Stimulated activated CD4-positive, alpha-beta T cell treated with anti-CD3 and anti-CD28 coated beads, Interleukin-4, amount 100 ng/mL, for 1 hour (primary cell): ENCODE measurements at places on chromosomes 3 and 15.
A peak's percentile ranks its signal among the peaks of the same experiment; 100 is the strongest.

- no peak for DNase-seq
Measured at GRCh38 chr3:99021466-99021865, 120.0 kb upstream of the DCBLD2 start.

- no peak for DNase-seq
Measured at GRCh38 chr3:117399311-117400078, 689.9 kb downstream of the TUSC7 start.

DNA sequence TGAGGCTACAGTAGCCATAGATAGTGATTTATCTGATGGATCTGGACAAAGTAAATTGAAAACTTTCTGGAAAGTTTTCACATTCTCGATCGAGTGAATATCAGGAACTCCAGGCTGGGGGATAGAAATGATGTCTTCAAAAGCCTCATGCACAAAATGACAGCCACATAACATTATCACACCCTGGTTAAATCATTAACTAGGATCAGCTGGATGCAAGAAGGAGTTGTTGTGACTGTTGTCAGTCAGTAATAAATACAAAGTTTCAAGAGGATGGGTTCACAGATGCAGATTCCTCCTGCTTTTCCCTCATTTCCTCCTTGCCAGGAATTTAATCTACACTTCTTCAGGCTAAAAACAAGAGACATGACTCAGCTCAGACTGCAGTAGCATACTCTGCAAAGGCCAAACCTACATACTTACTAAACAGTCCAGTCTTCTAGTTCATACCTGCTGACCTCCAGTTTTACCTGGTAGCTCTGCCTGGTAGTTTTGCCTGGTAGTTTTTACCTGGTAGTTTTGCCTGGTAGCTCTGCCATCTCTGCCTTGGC, 40.9 kb downstream of the C2CD4A start:
- DNase-seq, result no peak

- no peak for DNase-seq
Measured at GRCh38 chr3:113533534-113533892, 1.2 kb downstream of the SIDT1 start.

- peak; percentile 56 for DNase-seq
Measured at GRCh38 chr3:71504250-71505036, 79.1 kb downstream of the FOXP1 start.

GRCh38 chr15:84914909-84915605, 30.6 kb downstream of the SLC28A1 start:
- DNase-seq, result peak; percentile 25

DNA sequence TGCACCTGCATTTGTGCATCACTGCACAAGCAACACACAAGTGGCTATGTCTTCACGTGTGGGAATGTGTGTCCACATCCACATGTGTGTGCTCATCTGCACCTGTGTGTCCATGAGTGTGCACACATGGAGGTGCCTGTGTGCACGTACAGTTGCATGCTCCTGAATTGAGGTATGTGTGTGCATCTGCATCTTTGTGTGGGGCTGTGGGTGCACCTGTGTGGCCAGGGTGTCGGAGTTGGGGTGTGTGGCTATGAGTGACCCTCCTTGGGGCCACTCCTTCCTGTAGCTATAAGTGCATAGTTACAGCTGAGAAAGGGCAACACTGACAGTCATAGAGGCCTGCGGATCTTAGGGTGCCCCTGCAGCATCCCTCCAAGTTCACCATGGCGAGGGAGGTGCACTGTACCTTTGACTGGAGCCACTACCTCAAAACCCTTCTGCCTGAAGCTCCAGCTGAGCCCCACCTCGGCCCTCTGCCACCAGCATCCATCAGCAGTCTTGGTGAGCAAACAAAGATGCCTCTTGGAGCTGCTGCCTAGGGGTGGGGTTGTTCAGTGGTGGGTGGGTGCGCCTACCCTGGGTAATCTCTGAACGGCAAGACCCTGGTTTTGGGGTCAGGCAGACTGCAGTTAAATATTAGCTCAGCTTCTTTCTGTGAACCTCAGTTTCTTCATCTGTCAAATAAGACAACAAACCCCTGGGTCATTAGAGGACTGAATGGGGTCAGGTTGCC, 5.2 kb upstream of the HHATL start:
- no peak for DNase-seq

GRCh38 chr3:31752305-31753049, 219.8 kb downstream of the STT3B start:
- DNase-seq, result no peak

DNA sequence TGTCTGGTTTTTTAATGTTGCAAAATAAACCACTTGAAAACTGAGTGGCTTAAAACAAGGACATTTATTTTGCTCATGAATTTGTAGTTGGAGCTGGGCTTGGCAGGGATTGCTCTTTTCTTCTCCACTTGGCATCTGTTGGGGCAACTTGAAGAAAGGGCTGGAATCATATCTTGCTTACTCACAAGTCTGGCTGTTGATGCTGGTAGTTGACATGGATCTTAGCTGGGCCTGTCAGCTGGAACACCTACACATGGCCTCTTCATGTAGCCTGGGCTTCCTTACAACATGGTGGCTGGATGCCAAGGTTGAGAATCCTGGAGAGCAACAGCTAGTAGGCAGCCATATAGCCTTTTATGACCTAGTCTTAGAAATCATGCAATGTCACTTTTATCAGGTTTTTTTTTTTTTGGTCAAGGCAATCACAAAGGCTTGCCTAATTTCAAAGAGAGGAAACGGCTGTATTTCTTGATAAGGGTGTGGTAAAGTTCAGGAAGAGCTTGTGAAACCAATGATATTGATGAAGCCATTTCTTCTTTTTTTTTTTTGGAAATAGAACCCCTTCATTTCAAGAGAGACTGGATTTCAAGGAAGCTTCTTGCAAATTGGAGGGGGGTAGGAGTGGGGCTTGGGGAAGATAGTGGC, 262.1 kb downstream of the IL20RB start:
- no peak for DNase-seq

- DNase-seq, result no peak
Measured at GRCh38 chr3:40873476-40873875, 325.8 kb upstream of the CTNNB1 start.

- no peak for DNase-seq
Measured at GRCh38 chr15:55915221-55915620, 78.2 kb downstream of the NEDD4 start.

DNA sequence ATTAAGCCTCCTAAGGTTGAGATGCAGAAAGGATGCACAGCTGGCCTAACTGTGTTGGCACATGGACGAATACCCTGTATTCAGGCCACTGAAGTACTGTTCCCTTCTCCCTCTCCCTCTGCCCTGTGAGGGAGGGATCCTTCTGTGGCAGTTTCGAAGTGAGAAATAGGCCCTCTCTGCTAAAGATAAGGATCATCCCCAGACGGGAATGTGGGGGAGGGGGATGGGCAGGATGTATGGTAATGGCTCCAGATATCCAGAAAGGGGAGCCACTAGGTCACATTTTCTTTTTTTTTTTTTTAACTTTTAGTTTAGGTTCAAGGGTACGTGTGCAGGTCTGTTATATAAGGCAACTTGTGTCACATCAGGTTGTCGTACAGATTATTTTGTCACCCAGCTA, 463.1 kb downstream of the TBL1XR1 start:
- DNase-seq, result no peak

GRCh38 chr15:50128266-50128665, 9.2 kb upstream of the ATP8B4 start:
- DNase-seq, result no peak

DNA sequence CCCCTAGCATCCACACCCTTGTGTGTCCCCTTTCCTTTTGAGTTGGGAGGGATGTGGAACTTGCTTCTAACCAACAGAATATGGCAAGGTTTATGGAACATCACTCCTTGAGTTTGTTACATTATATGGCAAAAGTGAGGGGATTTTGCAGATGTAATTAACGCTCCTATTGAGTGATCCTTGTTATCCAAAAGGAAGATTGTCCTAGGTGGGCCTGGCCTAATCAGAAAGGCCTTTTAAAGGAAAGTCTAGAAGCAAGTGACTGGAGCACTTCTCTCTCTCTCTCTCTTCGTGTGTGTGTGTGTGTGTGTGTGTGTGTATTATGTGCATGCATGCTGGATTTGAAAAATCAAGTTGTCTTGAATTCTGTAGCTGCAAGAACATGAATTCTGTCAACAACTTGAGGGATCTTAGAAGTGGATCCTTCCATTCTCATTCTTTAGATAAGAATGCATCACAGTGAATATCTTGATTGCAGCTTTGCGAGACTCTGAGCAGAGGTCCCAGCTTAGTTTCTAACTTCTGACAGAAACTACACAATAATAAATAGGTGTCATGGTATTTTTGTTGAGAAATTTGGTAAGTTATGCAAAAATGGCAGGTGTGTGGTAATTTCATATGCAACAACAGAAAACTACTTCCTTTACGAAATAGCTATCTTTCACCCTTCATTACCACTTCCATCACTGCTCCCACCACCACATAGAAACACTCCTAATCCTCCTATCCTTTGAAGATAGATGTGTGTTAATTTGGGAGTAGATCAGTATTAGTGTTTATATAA, 360.9 kb upstream of the CBLB start:
- DNase-seq, result no peak

GRCh38 chr3:61186030-61186429, 65.2 kb downstream of the FHIT start:
- DNase-seq, result no peak

- DNase-seq, result no peak
Measured at GRCh38 chr3:123458255-123458654, 9.4 kb upstream of the ADCY5 start.

- no peak for DNase-seq
Measured at GRCh38 chr15:101019366-101019896, 100.3 kb downstream of the LRRK1 start.

DNA sequence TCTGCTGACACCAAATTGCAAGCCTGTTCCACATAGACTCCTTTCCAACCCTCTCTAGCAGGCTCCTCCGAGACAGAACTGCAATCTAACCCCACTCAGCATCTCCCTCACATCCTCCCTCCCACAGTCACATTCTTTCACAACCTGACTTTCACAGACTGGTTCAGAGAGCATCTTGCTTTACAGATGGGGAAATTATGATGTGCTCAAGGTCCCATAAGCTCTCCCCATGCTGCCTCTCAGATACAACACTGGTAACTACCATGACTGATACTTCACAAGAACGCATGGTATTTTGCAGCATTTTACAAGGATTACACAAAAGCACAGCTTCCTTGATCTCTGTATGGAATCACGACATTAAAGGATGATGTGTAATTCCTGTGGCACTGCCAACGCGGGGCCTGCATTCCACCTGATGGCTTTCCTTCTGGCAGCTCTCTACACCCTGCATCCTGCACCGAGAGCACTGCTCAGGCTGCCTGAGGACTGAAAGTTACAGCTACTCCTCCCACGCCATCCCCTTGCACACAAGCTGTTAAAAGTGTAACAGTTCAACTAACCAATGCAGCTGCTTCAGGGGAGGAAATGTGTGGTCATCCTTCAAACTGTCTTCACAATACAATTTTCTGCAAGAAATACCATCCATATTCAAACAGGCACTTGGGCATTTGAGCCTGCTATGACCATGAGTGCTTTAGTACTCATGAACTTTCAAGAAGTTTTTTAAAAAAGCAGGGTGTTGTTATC, 27.6 kb downstream of the TBC1D2B start:
- peak; percentile 60 for DNase-seq
